ENCODE measurements at places on chromosomes 5 and 9.

DNA sequence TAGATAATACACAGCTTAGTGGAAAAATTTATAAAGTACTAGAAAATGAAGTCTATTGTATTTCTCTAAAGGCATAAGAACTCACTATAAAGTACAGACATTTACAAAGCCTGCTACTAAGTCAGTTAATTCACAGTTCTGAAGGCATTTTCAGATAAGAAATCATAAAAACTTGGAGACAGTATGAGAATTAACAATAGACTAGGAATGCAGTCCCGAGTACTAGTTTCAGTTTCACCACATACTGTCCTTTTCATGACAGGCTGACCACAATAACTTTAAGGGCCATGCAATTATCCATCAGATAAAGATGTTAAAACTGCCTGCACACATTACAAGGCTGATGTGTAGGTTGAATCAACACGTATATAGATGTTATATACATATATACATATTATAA, 362.6 kb upstream of the SMC2 start:
- no peak for DNase-seq

- no peak for DNase-seq
Observed at GRCh38 chr5:107968406-107968843, 297.7 kb upstream of the EFNA5 start.

DNA sequence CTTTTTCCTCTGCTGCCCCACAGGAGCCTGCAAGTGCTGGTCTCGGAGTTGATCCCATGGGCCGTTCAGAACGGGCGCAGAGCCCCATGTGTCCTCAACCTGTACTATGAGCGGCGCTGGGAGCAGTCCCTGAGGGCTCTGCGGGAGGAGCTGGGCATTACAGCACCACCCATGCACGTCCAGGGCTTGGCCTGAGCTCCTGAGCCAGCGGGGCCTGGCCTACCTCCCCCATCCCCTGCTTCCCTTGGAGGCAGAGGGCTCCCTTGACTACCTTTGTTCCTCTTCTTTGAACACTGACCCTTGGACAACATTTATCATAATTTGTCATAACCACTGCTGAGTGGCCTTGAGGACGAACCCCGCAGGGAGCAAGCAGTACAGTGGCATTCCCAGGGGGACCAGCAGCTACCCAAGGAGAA, 6.9 kb upstream of the SLC27A4 start:
- DNase-seq = no peak

GRCh38 chr9:125043631-125044030, 99.7 kb downstream of the SCAI start:
- DNase-seq = no peak

DNA sequence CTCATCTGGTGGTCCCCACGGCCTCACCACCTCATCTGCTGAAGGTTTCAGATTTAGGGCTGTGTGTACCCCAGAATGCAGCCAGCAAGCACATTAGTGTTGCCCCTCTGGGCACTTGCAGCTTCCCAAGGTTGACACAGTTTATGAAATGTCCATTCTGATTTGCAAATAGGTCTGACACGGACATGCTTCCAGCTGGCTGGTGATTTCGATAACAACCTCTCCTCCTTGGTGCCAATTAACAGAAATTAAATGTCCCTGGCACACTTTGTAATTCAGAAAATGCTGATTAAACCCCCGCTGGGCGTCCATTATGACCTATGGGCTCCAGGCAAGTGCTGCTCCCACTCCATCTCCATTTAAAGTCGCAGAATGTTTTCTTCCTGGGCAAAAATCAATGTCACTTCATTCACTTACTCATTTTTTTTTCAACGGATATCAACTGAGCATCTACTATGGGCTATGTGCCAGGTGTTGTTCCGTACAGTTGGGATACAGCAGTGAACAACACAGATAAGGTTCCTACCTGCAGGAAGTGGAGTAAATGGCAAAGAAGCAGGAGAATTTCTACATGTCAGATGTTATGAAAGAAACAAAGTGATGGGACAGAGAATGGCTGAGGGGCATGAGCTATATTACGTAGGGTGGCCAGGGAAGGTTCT, 32.0 kb downstream of the PLAC8L1 start:
- DNase-seq = no peak

GRCh38 chr9:131707733-131708157, 32.1 kb downstream of the RAPGEF1 start:
- no peak for DNase-seq

DNA sequence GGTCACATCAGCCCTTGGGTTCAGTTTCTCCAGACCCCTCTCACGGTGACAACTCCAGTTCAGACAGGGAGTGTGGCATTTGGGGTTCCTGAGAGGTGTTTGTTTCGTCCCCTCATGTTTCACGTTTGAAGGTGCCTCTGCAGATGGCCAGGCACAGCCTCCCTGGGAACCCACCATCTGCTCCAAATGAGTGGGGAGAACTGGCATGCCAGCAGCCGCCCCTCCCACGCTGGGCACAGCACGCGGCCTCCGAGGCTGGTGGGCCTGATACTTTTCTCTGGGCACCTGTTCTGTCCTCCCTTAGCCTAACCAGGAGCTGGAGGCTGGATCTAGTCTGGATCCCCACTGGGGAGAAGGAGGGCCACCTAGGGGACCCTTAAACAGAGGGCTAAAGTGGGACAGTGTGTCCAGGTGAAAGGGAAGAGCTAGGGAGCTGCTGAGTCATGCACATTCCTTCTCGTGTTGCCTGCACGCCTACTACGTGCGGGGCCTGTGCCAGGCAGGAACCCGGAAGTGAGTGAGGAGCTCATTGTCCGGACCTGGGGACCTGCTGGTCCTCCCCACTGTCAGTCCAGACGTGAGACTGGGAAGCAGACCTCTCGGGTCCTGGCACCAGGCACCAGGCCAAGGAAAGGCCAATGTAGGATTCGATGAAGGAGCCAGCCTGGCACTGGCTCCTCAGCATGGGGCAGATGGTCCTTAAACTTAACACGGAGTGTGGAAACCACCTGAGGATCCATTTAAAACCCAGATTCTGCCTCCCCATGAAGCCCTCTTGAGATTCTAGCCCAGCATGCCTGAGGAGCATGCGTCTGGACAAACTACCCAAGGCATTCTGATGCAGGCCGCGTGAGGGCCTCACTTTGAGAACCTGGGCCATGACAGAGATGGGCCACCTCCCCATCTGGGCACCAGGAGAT, 11.7 kb downstream of the DNM1 start:
- no peak for DNase-seq

DNA sequence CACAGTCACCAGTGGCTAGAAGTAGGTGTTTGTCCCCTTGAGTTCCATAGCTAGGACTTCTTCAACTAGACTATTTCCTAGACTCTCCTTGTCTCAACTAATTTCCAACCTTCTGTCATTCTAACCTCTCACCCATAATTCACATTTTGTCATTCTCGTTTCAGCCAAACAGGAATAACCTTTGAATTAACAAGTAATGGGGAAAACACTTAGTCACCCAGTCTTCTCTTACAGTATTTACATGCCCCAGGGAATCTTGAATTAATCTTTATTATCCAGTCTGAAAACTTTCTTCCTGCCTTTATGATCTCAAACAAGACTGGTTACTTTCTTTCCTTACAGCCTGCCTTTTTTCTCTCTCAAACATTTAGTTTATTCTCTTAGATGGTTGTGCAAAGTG, 63.3 kb upstream of the RUSC2 start:
- no peak for DNase-seq

DNA sequence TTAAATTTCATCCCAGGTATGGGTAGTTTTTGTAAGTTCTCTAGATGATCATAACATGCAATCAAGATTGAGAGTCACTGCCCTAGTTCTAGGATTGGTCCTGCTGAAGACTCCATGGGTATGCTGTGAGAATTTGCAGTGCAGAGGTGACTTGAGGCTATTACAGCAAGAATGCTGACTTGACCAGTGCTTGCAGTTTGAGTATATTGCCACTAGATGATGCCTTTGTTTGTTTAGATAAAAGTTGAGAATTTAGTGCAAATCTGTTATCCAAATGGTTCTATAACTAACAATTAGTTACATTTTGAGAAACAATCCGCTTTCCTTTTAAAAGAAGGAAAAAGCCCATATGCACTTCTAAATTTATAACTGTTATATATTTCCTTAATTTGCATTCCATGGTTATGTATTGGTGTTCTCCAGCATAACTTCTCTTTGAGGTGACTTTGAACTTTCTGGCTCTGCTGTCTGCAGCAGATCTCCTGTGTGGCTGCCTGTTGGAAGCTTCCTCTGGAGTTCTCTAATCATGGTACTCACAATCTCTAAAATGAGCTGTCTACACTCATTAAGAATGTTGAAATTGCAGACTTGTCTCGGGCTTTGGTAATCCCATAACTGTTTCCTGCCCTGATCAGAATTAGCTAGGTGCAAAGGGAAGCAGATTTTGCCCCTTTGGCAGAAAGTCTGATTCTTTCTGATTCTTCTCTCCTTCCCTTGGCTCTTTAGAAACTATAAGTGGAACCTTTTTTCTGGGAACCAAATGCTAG, 24.9 kb downstream of the MELK start:
- DNase-seq = no peak

DNA sequence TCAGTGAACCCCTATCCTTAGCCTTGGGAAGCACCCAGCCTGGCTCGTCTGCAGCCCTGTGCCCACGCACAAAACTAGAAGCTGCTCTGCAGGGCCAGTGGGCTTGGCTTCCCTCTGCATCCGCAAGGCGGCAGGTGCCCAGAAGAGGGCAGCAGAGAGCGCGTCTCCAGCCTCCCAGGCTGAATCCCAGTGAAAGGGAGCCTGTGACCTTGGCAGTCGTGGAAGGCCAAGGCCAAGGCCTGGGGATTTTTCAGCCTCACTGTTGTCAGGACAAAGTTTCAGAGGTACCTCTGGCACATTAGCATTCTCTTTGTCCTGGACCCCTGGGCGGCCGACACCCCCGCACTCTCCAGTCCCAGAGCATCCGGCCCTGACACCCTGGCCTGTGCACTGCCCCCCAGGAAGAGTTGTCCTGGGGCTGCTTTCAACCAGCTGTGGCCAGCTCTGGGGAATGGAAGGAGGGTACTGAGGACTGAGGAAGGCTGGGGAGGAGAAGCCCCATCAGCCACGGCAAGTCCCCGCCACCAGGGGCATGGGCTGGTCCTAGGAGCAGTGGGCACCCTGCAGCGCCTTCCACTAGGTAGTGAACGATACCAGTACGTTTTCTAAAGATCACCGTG, 63.6 kb upstream of the IL17B start:
- DNase-seq = peak; percentile 36

- no peak for DNase-seq
Observed at GRCh38 chr9:98154678-98155077, 35.7 kb upstream of the TRIM14 start.

- no peak for DNase-seq
Observed at GRCh38 chr5:1429066-1429465, 16.2 kb downstream of the SLC6A3 start.

DNA sequence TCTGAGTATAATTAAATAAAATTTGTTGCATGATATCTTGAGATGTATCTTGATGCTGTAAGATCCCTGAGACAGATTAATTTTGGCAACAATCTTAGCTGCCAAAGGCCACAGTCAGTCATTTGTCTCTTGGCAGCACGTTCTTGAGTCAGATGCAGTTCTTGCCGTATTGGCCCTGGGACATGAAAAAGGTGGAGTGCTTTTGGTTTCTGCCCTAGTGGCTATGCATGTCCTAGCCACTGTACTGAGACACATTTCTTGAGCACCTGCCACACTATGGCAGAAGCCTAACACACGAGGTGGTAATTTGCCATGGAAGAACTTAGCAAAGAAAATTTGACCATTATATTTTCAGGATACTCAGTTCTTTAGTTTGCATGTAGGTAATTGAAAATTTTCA, 45.0 kb upstream of the PHF2 start:
- DNase-seq = no peak

DNA sequence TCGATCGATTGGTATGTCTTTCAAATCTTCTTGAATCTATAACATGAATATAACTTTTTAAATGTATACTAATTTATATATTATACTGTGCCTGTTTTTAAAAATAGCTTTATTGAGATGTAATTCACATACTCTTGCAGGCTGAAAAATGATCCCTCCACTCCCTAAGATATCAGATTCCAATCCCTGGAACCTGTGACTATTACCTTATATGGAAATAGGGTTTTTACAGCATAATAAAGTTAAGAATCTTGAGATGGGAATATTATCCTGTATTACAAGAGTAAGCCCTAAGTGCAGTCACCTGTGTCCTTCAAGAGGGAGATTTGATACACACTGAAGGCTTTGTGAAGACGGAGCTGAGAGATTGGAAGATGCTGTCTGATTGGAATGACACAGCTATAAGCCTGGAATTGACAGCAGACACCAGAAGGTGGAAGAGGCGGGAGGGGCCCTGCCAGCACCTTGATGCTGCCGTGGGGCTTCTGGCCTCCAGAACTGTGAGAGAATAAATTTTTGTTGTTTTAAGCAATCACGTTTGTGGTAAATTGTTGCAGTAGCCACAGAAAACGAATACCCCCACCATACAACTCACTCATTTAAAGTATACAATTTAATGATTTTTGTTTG, 161.3 kb downstream of the RMI1 start:
- DNase-seq = no peak

GRCh38 chr5:155839251-155840037, 487.5 kb upstream of the SGCD start:
- DNase-seq = no peak

DNA sequence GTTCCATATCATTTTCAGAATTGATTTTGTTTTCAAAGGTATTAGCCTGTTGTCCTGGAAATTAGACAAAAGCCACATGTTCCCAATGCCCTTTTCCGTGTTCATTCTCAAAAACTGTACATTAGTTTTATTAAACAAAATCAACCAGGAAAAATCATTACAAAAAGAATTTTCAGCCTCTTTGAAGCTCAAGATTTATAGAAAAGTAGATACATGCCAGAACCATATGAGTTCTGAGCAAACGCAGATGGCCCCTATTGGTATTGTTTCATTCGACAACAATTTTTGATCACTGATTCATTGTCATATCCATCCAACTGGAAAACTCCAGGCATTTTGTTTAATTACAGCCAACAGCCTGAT, 148.5 kb upstream of the GRAMD2B start:
- no peak for DNase-seq

DNA sequence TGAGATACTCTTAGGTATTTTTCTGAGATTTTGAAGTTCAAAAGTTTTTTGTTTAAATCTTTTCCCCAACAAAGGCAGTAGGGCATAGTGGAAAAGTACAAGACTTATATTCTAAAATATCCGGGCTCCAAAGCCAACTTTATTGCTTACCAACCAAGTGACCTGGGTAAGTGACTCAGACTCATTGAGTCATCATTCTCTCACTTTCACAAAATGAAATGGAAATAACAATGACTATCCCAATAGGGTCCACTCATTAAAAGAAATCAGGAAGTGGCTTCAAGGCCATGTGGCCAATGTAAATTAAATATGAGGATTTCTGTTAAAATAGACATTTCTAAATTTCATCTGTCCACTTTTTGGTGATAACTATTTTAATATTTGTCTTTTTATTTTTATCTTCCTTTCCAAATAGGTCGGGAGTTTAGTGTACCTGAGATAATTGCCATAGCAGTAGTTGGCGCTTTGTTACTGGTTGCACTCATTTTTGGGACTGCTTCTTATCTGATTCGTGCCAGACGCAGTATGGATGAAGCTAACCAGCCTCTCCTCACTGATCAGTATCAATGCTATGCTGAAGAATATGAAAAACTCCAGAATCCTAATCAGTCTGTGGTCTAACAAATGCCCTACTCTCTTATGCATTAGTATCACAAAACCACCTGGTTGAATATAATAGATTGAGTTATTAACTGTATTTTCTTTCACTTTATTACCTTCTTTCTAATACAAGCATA, 15.5 kb downstream of the TYRP1 start:
- no peak for DNase-seq

All from anterior cingulate cortex (tissue), 58 donors.